ENCODE measurements at places on chromosomes 12 and 14.

DNA sequence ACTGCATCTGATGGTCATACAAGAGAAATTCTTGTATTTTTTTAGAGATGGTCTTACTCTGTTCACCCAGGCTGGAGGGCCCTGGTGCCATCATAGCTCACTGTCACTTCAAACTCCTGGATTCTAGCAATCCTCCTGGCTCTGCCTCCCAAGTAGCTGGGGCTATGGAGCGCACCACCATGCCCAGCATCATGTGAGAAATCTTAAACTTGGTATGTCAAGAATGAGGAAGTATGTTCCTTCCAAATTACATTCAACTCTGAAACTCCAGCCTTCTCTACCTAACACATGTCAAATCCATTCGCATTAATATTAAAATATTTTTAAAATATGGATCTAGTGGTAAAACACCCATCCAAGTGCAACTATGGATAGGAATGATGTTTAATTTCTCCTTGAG is 27.5 kb upstream of the CDKN3 start:
- DNase-seq, result no peak

GRCh38 chr12:133181238-133181959 is at the start of gene ZNF268:
Gene ZNF268, plus strand, starts transcription at chr12:133181495. Its CDS starts 503 bp downstream, at chr12:133181998.
- peak; percentile 84 for DNase-seq

- peak; percentile 30 for DNase-seq
Observed at GRCh38 chr14:57389646-57390036, 745 bp upstream of the NAA30 start.

DNA sequence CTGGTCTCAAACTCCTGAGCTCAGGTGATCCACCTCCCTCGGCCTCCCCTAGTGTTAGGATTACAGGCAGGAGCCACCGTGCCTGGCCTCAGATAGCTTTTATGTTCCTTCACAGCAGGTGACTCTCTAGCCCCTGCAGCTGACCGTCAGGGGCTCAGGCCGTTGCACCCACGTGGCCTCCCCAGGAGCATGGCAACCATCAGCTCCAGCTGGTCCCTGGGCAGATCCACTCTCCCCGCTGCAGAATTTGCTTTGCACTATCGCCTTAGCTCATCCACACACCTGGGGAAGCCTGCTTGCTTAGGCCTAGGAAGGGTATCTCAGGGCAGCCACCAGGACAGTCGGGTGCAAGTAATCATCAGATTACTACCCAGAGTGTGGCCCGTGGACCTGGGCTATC is 62.6 kb downstream of the TSPAN9 start:
- DNase-seq, result no peak

DNA sequence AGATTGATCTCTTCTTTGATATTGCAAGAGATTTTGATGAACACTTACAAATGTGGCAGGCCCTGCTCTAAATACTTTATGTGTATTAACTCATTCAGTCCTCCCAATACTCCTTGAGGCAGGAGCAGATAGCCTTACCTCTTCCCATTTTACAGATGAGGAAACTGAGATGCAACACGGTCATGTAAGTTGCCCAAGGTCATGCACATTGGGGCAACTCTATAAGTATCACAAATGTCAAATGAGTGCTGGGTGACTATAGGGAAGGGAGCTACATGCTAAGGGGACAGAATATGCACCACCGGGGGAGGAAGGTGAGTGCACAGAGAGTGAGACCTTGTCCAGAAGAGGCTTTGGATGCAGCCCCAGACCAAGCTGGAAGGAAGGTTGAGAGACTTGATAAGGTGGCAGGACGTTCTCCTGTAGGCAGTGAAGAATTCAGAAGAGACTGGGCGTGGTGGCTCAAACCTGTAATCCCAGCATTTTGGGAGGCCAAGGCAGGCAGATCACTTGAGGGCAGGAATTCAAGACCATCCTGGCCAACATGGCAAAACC is 132.3 kb upstream of the PWP1 start:
- DNase-seq, result no peak

- peak; percentile 58 for DNase-seq
Observed at GRCh38 chr12:51368640-51369517, 22.3 kb downstream of the GALNT6 start.

GRCh38 chr12:1994429-1995143 is 9.7 kb downstream of the DCP1B start:
- DNase-seq, result no peak

GRCh38 chr12:22709292-22709691 is 84.3 kb downstream of the ETNK1 start:
- peak; percentile 49 for DNase-seq

GRCh38 chr12:121740847-121741246 is 28.3 kb downstream of the TMEM120B start:
- no peak for DNase-seq

- no peak for DNase-seq
Observed at GRCh38 chr12:129103231-129103630, 250.0 kb downstream of the GLT1D1 start.

DNA sequence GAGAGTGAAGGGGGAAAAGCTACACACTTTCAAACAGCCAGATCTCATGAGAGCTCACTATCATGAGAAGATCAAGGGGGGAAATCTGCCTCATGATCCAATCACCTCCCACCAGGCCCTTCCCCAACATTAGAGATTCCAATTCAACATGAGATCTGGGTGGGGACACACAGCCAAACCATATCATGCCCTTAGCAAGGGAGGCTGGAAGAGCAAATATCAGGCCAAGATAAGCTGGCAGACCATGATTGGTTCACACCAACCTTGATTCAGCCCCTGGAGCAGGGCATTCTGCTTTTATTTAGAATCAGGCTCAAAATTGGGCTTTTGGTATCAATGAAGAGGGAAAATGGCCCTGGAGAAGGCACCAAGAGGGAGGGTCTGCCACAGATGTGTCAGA is 137.4 kb downstream of the PRKCH start:
- DNase-seq, result no peak

DNA sequence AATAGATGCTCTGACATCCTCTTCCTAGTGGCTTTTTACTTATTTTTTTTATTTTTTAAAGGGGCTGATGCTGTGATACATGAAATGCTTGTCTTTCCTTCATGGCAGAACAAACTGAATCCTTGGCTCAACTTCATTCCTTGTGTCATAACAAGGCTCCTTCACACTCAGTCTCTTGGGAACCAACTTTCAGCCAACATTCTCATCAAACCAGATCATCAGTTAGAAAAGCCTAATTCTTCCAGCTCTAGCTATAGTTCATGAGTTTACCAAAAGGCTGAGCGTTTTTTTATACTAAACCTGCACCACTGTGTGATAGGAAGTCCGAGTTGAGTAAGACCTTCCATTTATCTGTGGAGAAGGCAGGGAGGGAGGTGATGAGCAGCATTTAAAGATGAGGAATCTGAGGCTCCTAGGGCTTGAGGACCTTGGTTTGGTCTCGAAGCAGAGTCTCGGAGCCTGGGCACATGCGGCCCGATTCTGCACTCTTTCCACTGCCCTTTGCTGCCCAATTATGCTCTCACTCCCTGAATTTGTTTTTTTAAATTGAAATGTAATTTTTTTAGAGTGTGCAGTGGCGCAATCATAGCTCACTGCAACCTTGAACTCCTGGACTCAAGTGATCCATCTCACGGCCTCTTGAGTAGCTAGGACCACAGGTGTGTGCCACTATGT is 8.2 kb downstream of the GPRC5D start:
- DNase-seq, result no peak

DNA sequence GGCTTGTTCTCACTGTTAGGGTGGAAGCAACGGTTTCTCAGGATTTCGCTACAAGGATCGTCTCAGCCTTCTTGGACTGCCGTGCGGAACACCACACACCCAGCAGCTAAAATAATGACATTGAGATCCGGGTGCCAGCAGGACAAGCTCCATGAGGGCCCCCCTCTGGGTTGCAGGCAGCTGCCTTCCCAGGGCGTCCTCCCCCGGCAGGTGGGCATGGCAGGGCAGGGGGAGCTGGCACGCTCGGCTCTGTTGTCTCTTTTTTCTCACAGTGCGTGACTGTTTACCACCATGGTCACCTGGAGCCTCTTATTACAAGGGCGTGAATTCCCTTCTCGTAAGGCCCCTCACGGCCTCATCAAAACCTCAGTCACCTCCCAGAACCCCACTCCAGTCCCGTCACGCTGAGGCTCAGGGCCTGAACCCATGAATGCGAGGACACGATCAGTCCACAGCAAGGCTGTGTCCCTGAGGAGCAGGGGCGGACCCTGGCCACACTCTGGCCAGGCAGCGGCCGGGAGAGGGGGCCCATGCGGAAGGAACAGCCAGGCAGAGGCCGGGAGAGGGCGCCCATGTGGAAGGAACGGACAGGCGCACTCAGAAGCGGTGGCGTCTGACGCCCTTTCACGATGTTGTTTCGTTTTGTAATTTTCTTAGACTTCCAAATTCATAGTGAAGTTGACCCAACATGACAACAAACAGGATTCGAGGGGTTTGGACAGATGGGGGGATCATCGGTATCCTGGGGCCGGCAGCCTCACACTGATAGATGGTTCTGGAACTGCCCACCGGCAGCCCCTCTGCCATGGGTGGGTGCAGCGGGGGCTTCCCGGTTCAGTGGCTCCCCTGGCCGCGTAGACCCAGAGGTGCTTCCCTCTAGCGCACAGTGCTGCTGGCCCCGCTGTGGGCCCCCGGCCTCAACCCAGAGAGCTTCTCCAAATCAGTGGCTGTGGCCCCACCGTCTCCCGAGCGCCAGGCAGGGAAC is 10.0 kb downstream of the LRCOL1 start:
- DNase-seq, result peak; percentile 37

- no peak for DNase-seq
Observed at GRCh38 chr12:47821346-47821706, 1.6 kb upstream of the HDAC7 start.

GRCh38 chr12:110858848-110859247 is 12.1 kb downstream of the CCDC63 start:
- no peak for DNase-seq

DNA sequence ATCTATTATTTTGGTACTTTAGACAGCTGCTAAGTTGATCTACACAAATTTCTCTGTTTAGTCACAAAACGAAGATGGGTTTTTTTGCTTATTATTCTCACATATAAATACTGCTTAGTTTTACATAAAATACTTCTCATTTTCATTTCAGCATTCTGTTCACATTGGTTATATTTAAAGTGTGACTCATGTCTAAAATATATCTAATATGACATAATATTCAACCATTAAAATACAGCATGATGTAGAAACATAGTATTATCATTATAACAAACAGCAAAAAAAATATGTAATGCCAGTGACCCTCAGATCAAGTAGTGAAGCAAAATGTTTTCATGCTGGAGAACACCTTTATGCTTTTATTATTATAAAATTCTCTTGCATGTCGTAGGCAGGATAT is 63.7 kb downstream of the SH2B3 start:
- no peak for DNase-seq

- DNase-seq, result no peak
Observed at GRCh38 chr12:8941691-8942478, 7.6 kb downstream of the M6PR start.

GRCh38 chr14:51318813-51319597 is 79.0 kb downstream of the TMX1 start:
- peak; percentile 13 for DNase-seq

DNA sequence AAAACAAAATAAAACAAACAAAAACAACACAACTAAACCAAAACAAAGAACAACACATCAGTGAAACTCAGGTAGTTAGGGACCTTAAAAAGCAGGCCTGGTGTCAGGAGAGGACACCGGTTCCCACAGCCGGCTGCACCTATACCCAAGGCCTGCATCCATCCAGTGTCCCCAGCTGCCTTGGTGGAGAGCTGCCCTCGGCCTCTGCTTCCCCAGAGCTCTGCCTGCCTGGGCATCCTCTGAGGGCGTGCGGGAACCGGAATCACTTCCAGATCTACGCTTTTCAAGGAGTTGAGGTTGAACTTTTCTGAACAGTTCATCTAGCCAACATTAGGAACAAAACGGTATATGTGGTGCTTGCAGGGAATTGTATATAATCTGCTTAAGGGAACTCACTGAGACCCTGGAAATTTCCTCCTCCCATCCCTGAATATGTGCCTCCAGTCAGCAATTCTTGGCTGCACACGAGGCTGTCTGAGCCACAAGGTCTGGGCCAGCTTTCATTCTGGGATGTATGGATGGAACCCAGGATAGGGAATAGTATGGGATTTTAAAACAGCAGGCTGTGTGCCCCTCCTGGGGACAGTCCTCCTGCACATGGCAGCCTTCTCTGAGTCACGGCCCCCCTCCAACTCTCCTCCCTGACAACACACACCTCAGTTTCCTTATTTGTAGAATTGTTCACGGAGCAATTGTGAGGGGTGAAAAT is 319.0 kb upstream of the RTL1 start:
- DNase-seq, result no peak

DNA sequence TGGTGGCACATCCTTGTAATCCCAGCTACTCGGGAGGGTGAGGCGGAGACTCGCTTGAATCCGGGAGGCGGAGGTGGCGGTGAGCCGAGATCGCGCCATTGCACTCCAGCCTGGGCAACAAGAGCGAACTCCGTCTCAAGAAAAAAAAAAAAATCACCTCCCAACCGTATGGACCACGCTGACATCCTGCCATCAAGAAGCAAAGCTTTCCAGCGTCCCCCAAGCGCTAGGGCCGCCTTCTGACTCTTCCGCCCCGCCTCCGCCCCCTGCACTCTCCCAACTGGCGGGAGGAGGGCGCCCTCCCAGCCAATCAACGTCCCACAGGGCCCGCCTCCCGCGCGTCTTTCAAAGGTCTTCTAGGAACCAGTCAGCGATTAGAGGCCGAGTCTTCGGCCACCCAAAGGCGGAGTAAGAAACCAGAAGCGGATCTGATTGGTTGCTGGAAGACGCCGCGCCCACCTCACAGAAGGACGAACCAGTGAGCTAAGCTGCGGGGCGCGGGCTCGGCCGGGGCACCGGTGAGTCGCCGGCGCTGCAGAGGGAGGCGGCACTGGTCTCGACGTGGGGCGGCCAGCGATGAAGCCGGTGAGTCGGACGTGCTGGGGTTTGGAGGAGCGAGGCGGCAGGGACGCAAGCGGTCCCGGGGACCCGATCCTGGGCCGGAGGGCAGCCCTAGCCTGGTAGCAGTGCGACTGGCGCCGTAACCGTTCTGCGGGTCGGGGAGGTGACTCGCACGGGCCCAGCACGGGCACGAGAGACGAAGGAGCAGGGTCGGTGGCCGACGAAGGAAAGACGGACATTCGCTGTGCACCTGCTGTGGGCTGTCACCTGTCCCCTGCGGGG is at the start of gene CDKN3:
Gene CDKN3, plus strand, starts transcription at position 515 of the 843 bp plus-strand sequence. Its CDS starts 62 bp downstream, at position 577.
- peak; percentile 99 for DNase-seq

DNA sequence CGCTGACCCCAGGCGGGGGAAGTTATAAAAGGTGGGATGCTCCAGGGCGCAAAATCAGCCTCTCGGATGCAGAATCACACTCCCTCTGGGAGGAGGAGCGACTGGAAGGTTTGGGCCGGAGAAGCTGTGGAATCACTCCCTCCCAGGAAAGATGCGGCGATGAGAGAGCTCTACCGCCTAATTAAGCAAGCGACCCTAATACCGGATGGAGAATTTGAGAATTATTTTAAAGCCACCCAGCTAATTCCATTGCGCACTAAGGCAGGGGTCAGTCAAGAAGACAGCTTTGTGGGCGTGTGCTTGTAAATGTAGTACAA is 1.9 kb downstream of the COL2A1 start:
- DNase-seq, result no peak

DNA sequence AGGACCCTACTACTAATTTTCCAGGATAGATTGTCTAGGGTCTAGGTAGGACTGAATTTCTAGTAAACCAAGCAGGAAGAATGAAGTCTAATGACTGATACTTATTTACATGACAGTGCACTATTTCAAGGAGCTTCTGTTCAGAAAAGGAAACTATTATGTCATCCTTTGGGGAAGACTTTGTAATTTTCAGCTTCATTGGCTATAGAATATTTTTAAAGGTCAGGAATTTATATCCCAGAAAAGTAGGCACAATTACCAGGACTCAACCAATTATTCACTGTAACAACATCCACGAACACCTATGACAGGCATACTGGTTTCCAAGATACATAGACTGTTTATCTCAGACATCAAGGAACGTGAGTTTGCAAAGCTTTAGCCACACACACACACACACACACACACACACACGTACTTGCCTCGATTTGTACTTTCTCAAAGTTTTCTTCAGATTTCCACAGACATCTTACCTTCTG is 23.2 kb downstream of the OR6S1 start:
- no peak for DNase-seq

Data from pons (tissue), 1 donor.